Forelimb muscle (tissue), 1 donor: ENCODE measurements at places on chromosomes 2 and 18.

DNA sequence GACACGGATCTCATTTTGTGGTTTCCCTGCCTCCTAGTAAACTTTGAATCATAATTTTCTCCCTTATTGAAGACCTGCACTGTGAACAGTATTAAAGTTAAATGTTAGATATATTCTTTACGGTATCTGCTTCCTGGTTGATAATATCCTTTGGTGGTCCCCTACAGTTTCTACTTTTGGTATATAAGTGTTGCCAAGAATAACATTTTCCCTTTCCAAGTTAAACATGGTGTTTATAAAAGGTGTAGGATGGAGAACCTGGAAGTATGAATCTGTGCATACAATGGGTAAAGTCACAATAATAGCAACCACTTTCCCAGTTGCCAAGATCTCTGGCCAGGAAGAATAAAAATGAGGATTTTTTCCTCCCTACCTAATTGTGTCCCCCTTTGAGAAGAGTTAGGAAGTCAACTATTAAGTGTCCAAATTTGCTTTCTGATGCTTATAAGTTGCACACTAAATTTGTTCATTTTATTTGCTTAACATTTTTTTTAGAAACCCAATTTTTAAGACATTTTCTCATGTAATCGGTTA, 201.0 kb upstream of the STK17B start:
- DNase-seq = no peak

DNA sequence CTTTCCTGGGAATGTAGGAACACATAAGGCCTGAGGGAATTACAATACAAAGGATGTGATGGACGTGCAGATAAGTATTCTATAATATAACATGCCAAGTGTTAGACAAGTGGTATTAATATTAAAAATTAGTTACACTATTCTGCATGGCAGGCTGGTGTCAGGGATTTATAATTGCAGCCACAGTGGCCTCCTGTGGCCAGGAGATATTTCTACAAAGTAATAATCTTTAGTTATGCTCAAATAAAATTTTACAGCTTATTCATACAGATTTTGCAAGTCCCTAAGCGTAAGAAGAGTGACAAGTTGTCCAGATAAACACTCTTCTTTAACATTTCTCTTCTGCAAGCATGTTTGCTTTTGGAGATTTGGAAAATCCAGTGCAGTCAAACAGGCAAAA, 90.4 kb upstream of the CBLN2 start:
- DNase-seq = no peak

DNA sequence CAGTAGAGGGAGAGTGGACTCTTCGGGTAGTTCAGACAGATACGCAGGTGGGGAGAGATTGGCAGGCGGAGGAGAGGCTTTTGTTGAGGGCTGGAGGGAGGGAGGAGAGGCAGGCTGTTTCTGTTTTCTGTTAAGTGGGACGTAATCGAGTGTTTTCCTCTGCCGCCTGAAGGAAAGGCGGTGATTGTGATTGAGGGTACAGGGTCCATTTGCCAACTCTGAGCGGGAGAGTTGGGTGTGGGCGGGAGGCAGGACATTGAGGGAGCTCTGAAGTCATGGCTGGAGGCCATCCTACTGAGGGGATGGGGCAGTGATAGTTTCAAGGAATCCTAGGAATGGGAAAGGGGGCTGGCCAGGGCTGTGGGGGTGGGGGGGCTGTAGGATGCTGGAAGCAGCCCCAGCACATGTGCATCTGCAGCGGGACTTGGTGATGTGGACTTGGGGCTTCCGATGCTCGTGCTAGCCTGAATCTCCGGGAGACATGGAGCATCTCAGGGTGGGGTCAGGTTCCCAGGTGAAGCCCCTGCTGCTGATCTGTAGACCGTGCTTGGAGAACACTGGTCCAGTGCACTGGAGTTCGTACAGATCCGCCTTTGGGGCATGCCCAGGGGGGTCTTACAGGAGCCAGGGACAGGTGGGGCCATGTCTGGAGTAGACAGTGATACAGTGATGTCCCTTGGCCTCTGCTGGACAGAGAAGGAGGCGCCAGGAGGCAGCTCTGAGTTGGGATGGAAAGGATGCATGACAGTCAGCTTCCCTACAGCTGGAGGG, 167.5 kb downstream of the AGAP1 start:
- DNase-seq = no peak

DNA sequence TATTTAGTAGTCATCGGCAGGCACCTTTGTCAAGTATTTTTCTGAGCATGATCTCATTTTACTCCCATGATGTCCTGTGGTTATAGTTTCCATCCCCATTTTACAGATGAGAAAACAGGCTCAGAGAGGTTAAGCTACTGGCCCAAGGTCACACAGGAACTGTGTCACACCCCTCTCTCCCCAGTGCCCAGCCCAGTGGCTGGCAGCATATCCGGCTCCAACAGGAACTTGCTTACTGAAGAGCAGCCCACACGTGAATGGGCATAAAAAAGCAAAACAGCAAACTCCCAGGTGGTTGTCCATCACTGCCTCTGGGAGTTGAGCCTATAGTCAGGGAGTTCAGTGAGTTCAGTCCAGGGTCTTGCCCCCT, 8.3 kb upstream of the KLF11 start:
- no peak for DNase-seq

DNA sequence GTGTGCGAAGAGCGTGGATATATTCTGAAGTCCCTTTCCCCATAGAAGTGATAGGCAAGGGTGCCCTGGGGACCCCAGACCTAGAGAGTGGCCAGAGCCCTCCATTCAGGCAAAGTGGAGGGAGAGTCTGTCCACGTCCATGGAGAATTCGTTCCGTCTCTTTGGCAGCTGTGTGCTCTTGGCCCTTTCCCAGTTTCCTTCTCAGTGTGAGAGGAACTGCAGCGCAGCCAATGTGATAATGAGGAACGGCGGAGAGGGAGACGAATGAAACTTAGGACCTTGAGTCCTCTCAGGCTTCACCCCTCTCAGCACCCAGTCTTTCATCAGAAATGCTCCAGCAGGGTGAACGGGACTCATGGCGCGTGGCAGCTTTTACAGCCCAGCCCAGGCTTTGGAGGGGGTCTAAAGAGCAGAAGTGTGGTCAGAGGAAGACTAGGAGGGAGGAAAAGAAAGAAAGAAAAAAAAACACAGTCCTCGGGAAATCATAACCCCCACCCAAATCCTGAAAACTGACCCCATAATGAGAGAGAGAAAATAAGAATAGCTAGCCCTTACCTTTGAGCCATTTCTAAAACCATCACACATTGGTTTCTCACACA, 95.0 kb upstream of the RIOK3 start:
- DNase-seq = no peak

GRCh38 chr18:78716022-78716421, 263.6 kb upstream of the SALL3 start:
- no peak for DNase-seq
